ENCODE measurements at places on chromosomes 6 and 20.

- DNase-seq: no peak
Observed at GRCh38 chr6:42813074-42813645, 31.3 kb downstream of the BICRAL start.

DNA sequence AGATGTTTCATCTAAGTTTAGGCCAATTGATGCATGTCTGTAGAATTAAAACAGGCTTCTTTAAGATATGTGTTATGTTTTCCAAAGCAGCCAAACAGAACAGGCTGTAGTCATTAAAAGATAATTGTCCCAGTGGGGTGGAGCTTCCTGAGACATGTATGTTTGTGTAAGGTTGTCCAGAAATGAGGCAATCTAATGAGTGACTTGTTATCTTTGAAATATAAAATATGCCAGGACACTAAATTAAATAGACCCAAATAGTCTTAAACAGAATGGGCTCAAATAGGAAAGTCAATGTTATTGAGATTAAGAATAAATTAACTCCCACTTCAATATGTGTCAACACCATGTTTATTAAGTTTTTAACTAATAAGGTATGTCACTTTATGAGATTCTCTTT is 204.7 kb upstream of the RNF217 start:
- no peak for DNase-seq

DNA sequence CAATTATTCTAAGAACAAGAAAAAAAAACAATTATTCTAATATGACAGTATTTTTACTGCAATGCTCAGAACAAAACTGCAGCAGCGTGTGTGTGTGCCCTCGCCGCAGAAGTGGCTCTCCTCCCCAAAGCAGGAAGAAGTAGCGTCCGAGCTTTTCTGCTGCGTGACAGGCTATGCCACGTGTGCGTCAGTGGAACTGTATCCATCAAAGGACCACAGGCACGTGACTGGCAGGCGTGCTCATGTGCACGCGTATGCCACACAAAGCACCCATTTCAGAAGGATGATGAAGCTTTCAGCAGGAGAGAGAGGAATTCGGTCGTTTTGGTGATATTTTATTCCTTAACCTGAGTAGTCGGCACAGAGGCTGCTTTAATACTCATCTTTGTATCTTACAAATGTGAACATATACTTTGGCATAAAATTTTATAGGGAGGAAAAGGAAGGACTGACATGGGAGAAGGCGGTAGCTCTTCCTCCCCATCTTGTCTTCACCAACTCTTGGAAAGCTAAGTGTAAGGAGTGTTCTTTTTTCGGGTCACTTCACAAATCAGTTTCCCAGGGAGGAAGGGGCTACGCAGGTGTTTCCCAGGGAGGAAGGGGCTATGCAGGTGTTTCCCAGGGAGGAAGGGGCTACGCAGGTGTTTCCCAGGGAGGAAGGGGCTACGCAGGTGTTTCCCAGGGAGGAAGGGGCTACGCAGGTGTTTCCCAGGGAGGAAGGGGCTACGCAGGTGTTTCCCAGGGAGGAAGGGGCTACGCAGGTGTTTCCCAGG is 3.4 kb downstream of the TCFL5 start:
- no peak for DNase-seq

- DNase-seq: no peak
Observed at GRCh38 chr6:93376026-93376540, 43.3 kb downstream of the EPHA7 start.
